Cerebellum (tissue), 4 donors: ENCODE measurements at places on chromosomes 12 and 14.

DNA sequence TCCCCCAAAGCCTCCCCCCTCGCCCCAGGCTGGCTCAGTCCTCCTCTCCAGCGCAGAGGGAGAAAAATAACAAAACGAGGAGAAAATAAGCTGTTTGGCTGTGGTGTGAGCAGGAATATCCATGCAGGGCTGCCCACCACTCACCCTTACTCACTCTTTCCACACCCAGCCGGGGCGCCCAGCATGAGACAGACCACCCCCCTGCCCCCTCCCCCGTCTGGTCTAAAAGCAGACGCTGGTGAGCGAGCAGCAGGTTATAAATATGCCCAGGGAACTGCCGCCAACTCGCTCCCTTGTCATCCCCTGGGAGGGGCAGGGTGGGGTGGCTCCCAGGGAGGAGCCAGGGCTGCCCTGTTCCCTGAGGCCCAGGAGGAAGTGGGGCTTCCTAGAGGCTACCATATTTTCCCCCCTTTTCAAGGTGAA, 7.4 kb downstream of the WNT1 start:
- DNase-seq, result no peak

DNA sequence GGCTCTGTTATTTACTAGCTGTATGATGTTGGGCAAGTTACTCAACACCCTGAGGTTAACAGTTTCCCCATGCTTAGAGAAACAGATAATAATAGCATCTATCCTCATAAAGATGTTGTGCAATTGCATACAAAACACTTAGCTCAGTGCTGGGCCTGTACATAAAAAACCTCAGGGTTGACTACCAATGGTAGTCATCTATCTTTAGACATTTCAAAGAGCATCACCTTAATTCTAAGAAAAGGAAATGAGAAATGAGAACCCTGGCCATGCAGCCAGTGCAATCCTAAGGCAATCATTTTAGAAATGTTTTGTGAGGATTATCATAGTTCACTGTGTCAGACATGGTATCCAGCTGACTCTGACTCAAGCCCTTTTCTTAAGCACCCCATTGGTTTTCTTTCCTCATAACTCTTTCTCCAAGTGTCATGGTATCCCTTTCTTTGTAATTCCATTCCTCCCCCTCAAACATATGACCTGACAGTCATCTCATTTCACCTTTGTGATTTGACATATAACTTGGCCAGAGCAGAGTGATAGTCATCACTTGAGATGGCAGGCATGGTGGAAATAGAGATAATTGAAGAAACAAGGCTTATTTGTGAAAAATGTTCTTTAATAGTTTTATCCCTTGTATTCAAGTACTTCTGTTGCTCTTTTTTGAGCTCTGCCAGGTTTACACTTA, 29.5 kb upstream of the OSBPL8 start:
- DNase-seq, result no peak

DNA sequence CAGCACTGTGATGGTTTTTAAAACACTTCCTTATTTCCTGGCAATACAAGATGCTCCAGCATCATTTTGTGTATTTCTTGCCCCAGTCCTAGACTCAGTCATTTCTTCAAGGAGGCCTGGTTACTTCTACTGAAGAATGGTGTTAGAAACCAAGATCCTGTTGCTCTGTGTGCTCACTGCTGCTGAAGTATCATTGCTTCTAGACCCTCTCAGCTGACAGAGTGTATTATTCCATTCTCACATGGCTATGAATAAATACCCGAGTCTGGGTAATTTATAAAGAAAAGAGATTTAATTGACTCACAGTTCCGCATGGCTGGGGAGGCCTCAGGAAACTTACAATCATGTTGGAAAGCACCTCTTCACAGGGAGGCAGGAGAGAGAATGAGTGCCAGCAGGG, 14.9 kb upstream of the SERPINA6 start:
- no peak for DNase-seq

DNA sequence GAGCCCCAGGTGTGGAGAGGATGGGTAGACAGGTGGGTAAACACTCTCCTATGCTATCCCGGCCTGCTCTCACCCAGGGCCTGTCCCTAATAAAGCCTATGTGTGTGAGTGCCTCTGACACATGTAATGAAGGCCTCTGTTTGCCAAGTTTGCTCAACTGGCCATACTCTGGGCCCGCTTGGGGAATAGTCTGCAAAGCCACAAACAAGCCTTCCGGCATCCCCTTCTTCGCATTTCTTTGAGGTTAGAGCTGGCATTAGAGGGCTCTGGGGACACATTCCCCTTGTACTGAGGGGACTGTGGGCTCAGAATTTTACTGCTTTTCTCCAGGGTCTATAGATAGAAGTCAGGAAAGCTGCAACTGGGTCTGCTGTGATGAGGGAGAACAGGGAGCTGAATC, 240.5 kb downstream of the C12orf75 start:
- DNase-seq, result no peak

- peak; percentile 72 for DNase-seq
Measured at GRCh38 chr14:99203080-99203479, 68.9 kb downstream of the BCL11B start.

DNA sequence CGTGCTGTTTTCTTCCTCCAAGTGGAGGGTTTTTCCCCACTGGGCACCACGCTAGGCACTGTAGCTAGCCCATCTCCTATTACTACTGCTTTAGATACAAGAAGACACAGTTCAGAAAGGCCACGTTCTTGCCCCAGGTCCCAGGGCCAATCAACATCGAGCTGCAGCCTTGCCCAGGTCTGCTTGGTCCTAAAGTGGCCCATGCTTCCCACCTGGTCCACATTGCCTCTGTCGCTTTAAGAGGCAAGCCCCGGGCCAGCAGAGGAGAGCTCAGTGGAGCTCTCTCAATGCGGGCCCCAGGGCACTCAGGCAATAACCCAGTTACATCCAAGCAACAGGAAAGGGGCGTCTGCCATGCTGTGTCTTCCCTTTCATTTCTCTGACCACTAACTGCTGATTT, 148.1 kb downstream of the CALM1 start:
- no peak for DNase-seq

DNA sequence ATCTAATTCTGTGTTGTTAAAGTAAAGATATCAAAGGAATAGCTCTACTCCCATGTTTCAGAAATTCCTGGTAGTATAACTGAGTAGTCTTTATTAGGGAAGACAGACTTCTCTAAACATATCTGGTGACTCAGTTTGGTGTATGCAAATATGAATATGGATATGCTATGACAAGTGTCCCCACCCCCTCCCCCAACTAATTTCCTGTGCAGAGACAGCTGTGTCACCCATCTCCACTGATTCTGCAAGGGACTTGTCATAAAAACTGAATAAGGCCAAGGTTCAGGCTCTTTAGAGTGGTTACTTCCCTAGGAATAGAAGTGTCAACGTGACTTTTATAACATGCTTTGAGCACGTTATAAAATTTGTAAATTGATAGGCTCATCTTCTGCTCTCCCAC, 429.1 kb downstream of the DAD1 start:
- DNase-seq, result no peak

DNA sequence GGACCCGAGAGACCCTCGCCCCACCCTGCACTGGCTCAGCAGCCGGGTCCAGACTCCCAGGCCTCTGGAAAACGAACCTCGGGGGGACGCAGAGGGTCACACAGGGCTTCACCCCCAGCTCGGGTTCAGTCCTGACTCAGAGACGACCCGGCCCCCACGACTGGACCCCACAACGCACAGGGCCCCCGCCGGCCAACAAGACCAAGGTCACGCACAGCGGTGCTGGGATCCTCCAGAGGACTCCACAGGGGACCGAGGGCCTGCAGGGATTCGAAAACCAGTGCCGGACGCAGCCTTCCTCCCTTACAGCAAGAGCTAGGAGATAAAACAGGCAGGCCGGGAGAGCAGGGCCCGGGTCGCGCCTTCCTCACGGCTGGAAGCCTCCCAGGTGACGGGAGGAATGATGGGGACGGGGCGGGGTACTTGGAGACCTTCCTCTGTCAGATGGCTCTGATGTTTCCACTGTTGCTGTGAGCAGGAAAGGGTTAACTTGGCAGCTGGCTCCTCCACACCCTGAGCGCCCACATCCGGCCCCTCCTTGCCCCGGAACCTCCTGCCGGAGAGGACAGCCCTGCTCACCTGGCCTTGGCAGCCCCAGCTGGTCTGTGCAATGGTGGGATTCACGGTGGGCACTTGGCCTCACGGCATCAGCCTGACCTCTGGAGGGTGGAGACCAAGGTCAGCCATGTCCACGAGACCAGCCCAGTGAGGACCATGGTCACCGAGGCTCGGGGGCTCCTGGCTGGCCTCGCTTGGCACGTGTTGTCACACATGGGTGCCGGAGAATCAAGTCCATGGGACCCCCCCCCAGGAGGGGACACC, 46.2 kb downstream of the GALNT9 start:
- DNase-seq, result no peak

- DNase-seq, result no peak
Measured at GRCh38 chr14:26791117-26791806, 193.4 kb upstream of the NOVA1 start.

GRCh38 chr12:117151403-117152031, 38.8 kb downstream of the FBXO21 start:
- no peak for DNase-seq

- no peak for DNase-seq
Measured at GRCh38 chr12:121774968-121775474, 18.5 kb downstream of the RHOF start.

- no peak for DNase-seq
Measured at GRCh38 chr12:124533456-124533855, 34.0 kb downstream of the NCOR2 start.

DNA sequence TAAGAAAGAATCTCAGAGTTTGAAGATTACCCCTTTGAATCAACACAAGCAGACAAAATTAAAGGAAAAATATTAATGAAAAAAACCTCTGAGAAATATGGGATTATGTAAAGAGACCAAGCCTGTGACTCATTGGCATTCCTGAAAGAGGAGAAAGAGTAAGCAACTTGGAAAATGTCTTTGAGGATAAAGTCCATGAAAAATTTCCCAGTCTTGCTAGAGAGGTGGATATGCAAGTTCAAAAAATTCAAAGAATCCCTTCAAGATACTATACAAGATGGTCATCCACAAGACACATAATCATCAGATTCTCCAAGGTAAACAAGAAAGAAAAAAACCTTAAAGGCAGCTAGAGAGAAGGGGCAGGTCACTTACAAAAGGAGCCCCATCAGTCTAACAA, 13.3 kb downstream of the SLCO1B1 start:
- DNase-seq, result no peak

DNA sequence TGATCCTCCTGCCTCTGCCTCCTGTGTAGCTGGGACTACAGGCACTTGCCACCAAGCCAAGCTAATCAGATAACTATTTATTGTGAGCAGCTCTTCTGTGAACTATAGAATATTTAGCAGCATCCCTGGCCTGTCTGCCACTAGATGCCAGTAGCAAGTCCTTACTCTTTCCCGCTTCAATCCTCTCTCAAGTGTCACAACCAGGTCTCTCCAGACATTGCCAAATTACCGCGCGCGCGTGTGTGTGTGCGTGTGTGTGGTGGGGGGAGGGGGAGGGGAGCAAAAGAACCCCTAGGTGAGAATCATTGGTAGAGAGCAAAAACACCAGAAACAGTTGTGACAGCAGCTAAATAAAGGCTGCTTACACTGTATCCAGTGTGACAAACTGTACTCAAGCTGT, 49.9 kb downstream of the PPP2R5E start:
- peak; percentile 8 for DNase-seq

- no peak for DNase-seq
Measured at GRCh38 chr12:131131808-131132117, 178.1 kb downstream of the ADGRD1 start.

DNA sequence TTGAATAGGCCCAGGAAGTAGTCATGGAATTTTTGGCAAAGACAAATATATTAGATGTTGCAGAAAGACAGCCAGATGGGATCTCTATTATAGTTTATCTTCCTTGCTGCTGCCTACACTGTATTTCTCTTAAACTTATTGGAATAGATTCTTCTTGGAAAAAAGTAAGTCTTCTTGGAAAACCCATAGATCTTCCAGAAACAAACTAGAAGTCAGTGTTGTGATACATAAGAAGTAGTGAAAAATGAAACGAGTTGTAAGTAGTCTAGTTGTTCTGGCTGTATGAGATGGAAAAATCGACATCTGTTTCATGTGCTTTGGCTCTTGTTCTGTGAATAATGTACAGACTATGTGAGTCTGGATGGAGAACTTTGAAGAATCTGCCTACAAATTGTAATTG, 29.0 kb downstream of the GLIPR1L2 start:
- DNase-seq, result no peak

DNA sequence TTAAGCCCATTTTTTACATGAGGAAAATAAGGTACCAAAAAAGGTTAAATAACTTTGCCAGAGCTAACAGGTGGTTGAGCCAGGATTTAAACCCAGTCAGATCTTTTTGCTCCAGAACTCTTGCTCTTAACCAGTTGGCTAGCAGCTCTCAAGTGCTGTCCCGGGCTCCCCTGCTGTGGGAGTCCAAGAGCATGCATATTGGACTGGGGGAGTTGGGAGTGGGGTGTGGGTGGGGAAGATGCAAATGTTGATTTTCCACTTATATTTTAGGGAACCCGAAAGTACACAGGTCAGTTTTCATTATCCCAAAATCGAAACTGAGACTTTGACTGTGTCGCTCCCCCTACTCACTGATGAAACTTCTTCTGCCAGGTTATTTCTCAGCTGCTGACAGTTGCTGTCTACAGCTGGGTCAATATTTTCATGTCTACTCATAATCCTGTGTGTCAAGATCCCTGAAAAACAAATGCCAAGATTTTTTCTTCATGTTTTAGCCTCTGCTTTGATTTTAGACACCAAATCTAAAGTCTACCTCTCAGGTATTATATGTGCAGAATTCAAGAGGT, 172.3 kb upstream of the TMPO start:
- DNase-seq, result no peak

- DNase-seq, result no peak
Measured at GRCh38 chr12:65126482-65126881, 5.4 kb upstream of the WIF1 start.

- no peak for DNase-seq
Measured at GRCh38 chr12:19959353-19959752, 409.0 kb upstream of the PDE3A start.

GRCh38 chr12:65943388-65944137, 119.3 kb downstream of the HMGA2 start:
- DNase-seq, result no peak

GRCh38 chr14:91957876-91958313, 10.4 kb upstream of the FBLN5 start:
- no peak for DNase-seq

DNA sequence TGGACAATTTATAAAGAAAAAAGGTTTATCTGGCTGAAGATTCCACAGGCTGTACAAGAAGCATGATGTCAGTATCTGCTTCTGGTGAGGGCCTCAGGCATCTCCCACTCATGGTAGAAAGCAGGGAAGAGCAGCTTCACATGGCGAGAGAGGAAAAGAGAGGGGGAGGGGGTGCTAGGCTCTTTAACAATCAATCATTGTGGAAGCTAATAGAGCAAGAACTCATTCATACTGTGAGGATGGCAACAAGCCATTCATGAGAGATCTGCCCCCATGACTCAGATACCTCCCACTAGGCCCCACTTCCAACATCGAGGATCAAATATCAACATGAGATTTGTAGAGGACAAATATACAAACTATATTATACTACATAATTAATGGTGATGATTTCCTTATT, 361.9 kb upstream of the FAR2 start:
- DNase-seq, result no peak

- no peak for DNase-seq
Measured at GRCh38 chr12:89574736-89575208, 48.9 kb upstream of the POC1B start.

- DNase-seq, result no peak
Measured at GRCh38 chr14:85300107-85300506, 229.8 kb upstream of the FLRT2 start.

- peak; percentile 64 for DNase-seq
Measured at GRCh38 chr12:81758421-81759189, 545 bp downstream of the PPFIA2 start.
